Cardiac septum (tissue), 1 donor: ENCODE measurements at places on chromosomes 6 and 20.
A peak's percentile ranks its signal among the peaks of the same experiment; 100 is the strongest.

- DNase-seq, result no peak
Measured at GRCh38 chr6:139736325-139736906, 362.0 kb upstream of the CITED2 start.

GRCh38 chr20:63702751-63703470, 4.9 kb downstream of the ARFRP1 start:
- DNase-seq, result no peak

GRCh38 chr6:17130786-17131185, 28.9 kb downstream of the STMND1 start:
- no peak for DNase-seq

DNA sequence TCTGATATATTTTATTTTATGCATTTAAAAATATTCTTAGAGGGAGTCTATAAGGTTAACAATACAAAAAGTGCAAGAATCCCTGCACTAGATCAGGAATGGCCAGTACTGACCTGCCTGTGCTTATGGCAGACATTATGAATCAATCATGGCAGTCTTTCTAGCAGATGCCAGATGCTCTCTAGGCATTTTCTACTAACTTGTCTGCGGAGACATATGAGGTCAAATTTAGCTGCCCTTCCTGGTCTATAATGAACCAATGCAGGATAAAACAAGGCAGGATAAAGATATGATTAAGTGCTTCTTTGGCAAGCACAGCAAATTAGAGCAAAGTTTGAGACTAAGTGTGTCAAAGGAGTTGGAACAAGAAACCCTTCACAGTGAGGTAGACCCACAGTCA, 46.6 kb upstream of the RNF24 start:
- no peak for DNase-seq

- no peak for DNase-seq
Measured at GRCh38 chr6:5098501-5099270, 13.5 kb downstream of the PPP1R3G start.

DNA sequence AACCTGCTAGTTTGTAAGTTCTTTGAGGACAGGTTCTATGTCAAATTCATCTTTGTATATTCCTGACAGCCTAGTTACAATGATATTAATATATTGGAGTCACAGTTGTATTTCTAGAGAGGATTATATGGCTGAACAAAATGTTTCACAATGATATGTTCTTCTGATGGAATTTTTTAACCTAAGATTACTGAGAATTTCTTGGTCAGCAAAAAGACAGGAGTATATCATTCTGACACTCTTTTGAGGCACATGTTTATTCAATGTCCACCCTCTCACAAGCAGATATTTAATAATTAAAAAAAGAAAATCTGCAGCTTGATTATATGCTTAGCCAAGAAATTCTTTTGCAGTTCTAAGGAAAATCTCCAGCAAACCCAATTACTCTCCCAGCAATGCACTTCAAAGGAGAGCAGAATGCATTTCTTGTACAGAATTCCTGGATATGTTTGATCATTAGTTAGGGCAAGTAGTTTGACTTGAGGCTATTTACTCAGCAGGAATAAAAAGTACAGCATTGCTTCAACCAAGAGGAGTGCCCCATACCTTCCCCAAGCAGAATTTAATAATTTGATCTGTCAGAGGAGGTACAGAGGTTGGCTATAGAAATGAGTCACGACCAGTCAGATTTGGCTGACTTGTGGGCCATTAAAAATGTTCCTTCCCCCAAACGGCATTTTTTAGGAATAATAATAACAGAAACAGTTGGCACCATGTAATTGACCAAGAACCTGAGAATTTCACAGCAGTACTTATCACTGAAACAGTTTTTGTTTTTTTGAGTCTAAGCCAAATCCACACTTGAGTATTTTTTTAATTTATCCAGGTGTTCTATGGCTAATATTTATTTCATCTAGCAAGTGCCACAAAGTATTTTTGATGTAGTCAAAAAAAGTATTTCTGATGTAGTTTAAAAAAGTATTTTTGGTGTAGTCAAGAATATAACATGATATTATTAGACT, 508.1 kb upstream of the FLRT3 start:
- no peak for DNase-seq

DNA sequence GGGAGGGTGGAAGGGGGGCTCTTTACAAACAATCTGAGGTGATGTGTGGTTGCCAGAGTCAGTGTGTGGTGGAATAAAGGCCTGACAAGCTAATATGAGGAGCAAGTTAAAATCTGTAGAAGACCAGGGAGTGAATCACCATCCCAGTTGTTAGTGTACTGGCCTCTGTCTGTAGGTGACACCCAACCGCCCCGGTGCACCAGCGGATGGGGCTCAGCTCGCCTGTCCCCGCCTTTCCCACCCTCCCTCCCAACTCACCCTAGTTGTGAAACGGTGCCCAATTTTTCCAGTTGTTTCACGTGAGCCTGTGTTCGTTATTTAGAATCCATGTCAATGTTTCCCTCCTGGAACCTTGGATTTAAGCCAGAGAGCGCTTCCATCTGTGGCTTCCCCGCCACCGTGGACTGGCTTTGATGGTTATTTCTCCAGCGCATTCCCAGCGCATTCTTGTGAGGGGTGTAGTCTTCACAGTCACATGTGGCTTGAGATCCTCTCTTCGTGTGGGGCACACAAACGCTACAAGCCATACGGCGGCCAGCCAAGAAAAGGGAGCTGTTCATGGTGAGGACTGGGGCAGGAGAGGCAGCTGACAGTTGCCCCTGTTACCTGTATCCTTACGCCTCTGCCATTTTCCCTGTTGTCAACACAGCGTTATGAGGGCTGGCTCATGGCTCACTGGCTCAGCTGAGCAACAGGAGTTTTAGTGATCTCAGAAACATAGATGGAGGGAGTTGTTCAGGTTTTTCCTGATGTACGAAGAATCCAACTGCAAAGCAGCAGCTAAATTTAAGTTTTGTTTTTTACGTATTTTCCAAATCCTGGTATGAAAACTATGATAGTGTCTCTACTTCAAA, 137.6 kb downstream of the ZDHHC14 start:
- DNase-seq, result no peak

- no peak for DNase-seq
Measured at GRCh38 chr6:46380152-46380807, 111.0 kb downstream of the RCAN2 start.

- DNase-seq, result peak; percentile 88
Measured at GRCh38 chr6:37691904-37692806, 5.5 kb downstream of the MDGA1 start.

DNA sequence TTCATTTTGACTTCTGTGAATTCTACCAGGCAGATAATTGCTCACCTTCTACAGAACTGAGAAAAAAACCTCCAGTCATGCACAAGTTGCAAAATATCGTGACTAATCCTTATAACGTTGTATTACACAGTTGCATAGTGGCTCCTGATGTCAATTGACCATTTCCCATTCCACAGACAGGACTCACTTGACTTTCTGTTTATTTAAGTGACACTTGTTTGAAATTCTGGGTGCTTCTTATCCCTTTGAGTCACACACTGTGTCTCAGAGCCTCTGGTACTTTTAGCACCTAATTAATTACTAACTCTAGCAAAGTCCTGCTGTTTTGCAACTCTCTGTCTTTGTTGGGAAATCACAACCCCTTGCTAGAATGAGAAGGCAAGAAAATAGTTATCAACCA, 16.2 kb upstream of the RSPO3 start:
- DNase-seq, result no peak

DNA sequence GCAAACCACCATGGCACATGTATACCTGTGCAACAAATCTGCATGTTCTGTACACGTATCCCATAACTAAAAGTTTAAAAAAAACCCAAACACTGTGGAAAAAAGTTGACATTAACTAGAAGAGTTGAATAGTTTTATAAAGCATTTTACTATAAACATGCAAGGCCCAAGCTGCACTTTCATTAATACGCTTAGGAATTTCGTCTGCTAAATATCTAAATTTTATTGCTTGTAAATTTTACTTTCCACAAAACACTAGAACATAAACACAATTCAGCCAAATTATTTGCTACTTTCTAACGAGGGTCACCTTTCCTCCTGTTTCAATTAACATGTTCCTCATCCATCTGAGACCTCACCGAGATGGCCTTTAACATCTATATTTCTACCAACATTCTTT, 74.4 kb upstream of the MAN1A1 start:
- DNase-seq, result no peak

- no peak for DNase-seq
Measured at GRCh38 chr6:127635091-127635490, 58.1 kb downstream of the C6orf58 start.

- no peak for DNase-seq
Measured at GRCh38 chr20:8940326-8940725, 128.6 kb upstream of the PLCB4 start.

DNA sequence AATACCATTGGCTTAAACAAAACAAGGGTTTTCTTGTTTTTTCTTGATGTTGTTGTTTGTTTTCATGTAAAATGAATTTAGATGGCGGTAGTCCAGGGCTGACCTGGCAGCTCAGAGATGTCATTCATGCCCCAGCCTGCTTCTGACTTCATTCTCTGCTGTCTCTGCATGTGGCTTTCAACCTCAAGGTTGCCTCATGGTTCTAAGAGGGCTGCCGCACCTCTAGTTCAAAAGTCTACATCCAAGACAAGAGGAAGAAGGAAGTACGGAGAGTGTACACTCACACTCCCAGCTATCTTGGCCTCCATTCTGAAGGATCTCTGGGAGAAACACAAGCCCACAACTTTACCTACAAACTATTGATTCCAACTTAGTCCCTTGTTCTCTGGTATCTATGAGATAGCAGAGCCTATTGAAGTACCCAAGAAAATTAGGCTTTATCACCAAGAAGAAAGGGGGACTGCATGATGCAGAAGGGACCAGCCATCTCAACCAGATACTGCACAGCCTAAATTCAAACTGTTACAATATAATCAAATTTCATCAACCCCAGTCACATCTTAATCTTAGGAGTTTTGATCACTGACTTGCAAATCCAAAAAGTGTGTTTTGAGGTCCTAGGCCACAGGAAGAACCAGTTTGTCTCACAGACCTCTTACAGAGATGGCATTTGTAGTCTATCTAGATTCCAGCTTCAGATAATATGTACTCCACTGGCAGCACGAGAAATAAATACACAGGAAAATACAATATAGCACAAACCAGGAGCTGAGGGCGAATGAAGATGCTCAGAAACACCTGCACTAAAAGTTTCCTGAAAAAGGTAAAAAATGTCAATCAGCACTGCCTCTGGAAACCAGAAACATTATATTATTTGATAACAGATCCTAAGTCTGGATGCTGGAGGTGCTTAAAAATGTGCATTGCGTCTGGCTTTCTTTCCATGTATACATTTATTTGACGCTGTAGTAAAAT, 866 bp upstream of the BTN3A3 start:
- DNase-seq, result no peak

DNA sequence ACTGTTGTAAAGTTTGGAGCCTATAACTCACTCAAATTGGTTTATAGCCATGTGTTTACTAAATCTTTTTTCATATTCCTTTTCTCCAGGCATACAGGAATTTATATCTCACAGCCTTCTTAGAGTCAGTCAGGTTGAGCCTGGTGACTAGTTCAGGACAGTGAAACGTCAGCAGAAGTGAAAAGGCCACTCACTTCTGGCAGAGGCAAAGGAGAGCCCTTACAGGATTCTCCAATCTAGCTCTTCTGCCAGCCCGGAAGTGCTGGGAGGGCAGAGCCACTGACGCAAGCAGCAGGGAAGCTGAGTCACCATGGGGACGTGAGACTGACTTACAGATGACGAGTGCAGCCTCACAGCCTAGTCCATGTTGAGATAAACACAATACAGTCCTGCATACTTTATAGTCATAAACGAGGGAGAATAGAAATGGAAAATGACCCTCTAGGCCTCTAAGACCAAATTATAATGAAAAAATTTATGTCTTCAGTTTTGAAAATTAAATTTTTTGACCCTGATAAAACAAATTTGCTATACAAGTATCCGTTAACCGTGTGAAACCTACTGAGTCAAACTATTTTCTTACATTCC, 1.3 kb downstream of the PXT1 start:
- peak; percentile 98 for DNase-seq

DNA sequence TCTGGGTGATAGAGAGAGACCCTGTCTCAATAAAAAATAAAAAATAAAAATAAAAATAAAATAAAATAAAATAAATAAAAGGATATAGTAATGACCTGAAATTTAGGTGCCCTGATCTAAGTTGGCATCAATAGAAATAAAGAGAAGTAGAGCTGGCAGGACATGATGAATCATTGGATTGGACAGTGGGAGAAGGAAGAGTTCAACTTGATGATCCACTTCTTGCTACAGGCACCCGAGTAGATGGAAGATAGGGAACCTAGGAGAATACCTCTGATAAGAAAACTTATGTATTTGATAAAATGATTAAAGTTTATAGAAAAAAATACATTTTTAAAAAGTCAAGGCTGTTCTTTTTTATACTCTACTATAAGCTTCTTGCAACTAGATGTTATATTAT, 79.0 kb downstream of the ADTRP start:
- no peak for DNase-seq

- DNase-seq, result no peak
Measured at GRCh38 chr6:10759884-10760329, 12.3 kb downstream of the TMEM14B start.

DNA sequence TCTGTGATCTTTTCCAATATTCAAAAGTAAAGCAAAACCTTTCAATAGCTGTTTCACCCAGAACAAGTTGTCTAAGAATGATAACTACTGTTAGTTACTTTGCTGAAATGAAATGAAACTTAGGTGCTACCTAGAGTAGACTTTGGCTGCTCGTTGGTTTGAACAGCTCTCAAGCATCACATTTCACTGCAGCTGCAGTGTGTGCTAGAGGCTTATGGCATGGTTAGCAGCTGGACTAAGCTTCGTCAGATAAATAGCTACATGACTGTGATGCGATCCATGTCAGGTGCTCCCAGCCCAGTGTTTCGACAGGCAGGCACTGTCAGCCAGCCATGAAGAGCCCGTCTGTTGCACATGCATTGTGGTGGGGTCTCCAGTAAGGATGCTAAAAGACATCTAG, 201.1 kb downstream of the TFAP2B start:
- no peak for DNase-seq

- no peak for DNase-seq
Measured at GRCh38 chr6:83509441-83509840, 2.9 kb upstream of the PRSS35 start.

DNA sequence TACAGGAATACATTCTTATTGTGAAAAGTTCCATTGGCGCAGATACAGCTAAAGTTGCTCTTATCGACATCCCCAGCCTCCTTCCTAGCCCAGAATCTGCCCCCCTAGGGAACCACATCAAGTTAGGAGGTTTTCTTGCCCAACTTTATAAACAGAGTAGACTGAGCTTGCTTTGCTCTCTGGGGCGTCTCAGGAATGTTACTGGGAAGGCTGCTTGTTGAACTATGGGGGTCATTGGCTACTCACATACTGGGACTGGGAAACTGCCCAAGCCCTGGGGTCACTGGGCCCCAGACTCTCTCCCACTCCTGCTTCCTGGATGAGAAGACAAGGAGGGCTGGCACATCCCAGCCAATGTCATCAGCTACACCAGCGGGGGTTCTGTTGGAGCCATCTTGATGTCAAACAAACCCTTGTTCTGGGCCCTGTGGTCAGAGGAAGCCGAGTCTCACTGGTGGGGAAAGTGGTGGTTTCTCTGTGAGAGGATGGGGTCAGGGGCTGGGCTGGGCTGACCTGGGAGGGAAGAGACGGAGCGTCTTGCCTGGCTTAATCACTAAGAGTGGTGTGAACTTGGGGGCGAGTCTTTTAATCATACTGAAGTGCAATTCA, 26.0 kb downstream of the BPIFB4 start:
- DNase-seq, result peak; percentile 51
